ENCODE measurements at places on chromosomes 11 and 22.

DNA sequence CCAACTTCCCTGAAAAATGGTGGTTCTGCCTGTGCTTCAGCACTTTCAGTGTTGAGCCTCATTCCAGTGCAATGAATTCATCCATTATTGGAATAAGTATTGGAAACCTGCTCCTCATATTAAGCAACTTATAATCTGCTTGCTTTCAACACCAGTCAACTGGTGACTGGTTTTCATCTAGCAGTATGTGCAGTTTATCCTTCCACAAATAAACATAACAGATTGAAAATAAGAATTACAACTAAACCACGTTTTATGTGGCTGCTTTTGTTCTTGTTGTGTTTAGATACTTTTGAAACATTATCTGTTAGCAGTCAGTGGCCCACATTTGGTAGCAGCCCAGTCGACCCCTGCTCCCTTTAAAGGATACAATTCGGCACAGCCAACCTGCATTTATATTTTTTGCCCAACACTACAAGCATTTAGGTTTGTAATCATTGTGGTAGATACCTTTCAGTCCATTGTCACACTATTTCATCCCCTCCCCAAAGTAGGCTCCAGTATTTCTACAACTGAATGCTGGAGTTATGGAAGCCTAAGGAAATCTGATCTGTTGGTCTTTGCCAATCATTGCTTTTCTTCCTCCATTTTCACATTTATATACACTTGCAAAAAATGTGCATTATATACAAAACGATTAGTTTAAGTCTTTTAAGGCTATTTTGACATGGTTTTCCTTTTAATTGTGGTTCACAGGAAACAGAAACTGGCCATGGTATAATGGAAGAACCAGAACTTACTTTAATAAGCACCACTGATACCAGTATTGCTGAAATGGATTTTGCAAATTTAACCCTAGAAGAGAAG, 13.1 kb downstream of the TAF1D start:
- no peak for DNase-seq

DNA sequence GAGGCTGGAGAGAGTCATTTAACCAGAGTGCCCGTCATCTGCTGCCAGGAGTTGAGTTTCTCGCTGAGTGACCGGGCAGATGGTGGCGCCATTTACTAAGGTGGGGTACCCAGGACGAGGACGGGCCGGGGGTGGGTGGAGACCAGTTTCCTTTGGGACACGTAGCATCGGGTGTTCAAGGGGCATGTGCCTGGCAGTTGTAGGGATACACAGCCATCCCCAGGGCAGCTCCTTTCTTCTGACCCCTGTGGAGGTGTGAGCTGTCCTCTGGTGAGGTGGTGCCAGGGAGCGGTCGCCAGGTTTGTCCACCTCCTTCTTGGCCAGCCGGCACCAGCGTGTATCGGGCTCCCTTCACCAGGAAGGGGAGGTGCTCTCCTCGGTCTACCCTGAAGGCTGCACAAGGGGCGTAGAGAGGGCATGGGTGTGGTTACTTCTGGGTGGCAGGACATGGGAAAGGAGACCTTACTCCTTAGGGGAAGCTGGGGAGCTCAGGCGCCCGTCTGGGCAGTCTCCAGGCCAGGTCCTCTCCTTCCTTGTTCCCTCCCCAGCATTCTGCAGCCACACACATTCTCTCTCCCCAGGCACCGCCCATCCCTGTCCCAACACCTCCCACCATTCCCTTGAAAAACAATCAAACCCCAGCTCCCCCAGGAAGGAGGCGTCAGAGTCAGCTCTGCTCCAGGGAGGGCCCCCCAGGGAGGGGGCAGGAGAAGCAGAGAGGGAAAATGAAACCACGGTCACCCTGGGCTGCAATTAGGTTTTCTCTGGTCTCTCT, 10.3 kb upstream of the MB start:
- no peak for DNase-seq

- DNase-seq: no peak
These were observed 4.4 kb downstream of the BIK start for GRCh38 chr22:43114958-43115357.

DNA sequence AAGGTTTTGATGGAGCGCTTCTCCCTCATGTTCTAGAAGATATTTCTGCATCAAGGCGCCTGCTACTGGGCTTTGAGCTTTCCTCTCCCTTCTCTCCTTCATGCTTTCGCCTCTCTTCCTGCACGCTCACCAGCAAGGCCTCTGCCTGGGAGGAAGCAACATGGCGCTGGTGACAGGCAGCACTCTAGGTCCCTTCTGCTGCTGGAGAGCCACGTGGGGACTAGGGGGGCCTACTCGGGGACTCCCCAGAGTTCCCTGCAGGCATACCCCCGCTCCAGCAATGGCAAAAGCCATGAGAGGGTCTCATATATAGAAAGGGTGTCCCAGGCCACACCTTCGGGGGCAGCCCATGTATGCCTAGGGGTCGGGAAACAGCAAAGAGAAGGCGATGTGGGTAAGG, 49.7 kb downstream of the GRIK4 start:
- no peak for DNase-seq

GRCh38 chr11:130388607-130389205, 39.7 kb downstream of the ADAMTS8 start:
- no peak for DNase-seq

DNA sequence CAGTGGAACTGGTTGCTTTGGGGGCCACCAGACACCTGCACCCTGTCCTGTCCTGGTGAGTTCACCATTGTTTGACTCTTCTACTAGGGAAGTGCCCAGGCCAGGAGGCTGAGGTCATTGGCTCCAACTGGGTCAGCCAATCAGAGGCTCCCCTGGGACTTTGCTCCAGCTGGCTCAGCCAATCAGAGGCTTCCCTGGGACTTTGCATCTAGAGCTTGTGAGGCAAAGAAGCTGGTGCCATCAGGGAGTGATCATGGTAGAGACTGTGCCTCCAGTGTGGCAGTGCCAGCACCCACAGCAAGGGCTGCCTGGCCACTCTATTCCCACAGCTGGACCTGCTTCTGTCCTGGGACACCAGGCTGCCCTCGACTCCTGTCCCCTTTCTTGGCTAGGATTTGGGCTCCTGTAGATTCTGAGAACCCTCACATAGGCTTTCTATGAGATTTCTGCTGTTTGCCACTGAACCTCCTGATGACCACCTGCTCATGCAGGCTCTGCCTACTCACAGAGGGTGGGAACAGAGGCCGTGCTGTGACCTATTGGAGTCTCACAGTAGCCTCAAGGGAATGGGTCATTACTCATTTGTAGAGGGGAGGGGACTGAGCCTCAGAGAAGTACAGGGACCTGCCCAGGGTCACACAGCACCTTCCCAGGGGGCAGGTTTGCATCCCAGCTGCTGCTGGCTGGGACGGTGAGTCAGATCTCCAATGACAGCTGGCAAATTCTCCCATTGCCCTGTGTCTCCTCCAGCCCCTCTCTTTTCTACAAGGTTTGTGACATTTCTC, 59.2 kb upstream of the SHISAL1 start:
- no peak for DNase-seq
